WTC11 (cell line): ENCODE measurements at places on chromosomes 7 and 10. TPM values are rescaled to one million over a fixed set of nuclear protein-coding genes. Genes with fewer than 3 reads are reported as not detected.

- H3K4me1 ChIP-seq = no peaks in the 10 kb centered on the region
- H3K36me3 ChIP-seq = no peaks in the 10 kb centered on the region
- no peak overlapping the region for H3K27ac ChIP-seq
- DNase-seq = no peak
- no peak overlapping the region for H3K4me3 ChIP-seq
- H3K27me3 ChIP-seq = no peaks in the 10 kb centered on the region
Observed at GRCh38 chr7:77954773-77955555, 156.4 kb downstream of the PHTF2 start.

GRCh38 chr10:123865880-123866279 is 25.7 kb downstream of the CPXM2 start:
- H3K4me3 ChIP-seq = no peak overlapping the region
- 0 out of 2 replicates have a peak, but pooled peaks cover 4% of the 10 kb centered on the region for H3K36me3 ChIP-seq
- H3K27me3 ChIP-seq = no peaks in the 10 kb centered on the region
- H3K27ac ChIP-seq = no peak overlapping the region
- H3K4me1 ChIP-seq = peaks cover 37% of the 10 kb centered on the region

DNA sequence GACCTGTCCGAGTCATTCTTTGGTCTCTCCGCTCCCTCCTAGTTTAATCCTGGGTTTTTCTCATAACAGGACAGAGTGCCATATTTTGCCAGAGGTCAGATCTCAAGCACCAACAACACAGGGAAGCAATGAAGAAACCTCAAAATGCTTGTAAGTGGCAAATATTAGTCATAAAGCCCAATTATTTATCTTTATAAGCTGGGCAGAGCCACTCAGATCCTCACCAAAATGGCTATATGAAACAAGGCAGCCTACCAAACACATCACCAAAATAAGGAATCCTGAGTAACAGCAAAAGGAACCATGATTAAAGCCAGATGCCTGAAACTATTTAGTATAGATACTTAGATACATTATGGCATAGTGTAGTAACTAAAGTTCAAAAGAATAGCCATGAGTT is 4.7 kb downstream of the ECD start:
- no peak overlapping the region for H3K4me3 ChIP-seq
- no peak overlapping the region for H3K27ac ChIP-seq
- no peaks in the 10 kb centered on the region; the same call in 1 of the 2 replicates for H3K27me3 ChIP-seq
- peaks cover 10% of the 10 kb centered on the region for H3K4me1 ChIP-seq
- H3K36me3 ChIP-seq = peaks cover 32% of the 10 kb centered on the region
- no peak for DNase-seq

Gene OPN4
- not detected in 3 replicates for total RNA-seq

DNA sequence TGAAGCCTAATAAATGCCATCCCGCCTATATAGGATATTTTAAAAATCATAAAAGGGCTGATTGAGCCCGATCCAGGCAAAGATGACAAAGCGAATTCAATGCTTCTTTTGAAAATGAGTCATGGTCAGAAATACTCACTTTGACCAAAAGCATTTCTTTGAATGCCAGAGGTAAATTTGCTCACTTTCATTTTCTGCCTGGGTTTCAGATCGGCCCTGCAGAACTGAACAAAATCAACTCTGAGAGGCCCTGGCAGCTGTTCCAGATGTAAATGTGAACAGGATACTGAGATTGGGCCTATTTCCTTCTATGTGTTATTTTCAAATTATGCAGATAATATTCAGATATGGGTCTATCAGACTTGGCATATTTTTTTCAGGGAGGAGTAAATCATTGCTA is 114.8 kb upstream of the ARID5B start:
- no peaks in the 10 kb centered on the region for H3K36me3 ChIP-seq
- no peaks in the 10 kb centered on the region for H3K4me1 ChIP-seq
- no peak overlapping the region for H3K4me3 ChIP-seq
- H3K27me3 ChIP-seq = no peaks in the 10 kb centered on the region

Gene NPC1L1
- 0.15 to 0.18 TPM (median 0.16 TPM) in 3 replicates for total RNA-seq

Gene GDF2
- total RNA-seq = not detected in 3 replicates

Gene RBM20
- 0.37 to 0.52 TPM (median 0.41 TPM) in 3 replicates for total RNA-seq
